Memory B cell (primary cell): ENCODE measurements at places on chromosomes 2 and 18.

DNA sequence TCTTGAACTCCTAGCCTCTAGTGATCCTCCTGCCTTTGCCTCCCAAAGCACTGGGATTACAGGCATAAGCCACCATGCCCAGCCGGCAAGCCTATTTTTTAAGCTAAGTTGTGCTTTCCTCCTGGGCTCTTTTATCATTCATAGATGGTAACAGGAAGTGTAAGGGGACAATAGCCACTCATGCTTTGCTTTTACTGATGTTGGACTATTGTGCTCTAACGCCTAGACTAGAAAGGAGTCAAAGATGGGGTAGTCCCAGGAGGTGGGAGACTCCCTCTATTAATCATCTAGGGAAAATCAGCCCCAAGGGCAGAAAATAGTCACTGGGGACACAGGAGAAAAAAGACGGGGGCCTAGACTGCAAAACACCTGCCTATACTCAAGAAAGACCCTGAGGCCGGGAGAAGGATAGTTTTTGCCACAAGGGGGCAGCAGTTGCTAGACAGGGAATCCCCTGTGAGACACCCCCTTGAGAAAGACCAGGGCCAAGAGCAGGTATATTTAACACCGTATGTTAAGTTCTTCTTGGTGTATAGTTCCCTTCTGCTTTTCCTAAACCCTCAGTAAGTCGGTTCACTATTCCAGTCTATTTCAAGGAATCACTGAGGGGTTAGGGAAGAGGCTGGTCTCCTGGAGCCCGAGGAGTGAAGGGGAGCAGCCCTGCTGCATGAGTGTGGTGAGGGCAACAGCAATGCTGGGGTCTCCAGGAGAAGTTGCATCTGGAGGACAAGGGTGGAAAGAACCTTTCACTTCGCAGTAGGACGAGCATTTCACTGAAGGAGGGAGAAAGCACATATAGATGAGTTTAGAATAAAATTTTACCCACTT is 2.1 kb upstream of the CXCR1 start:
- DNase-seq = peak; percentile 65

DNA sequence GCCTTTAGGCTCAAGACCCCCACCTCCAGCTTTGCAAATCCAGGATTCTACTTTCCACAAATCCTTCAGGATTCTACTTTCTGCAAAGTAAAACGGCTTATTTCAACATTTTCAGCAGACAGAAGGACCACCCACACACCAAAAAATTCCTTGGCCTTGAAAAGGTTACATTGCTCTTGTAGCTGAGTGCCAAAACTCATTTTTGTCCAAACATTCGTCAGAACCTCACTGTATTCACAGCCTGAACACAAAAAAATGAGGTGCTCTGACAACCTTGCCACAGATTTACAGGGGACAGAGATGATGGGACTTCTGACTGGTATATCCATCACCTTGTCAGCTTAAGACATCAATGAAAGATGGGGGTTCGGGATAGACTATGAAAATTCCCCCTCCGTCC is 63.0 kb upstream of the COX7A2L start:
- no peak for DNase-seq

GRCh38 chr2:168635065-168635577 is 167.3 kb upstream of the NOSTRIN start:
- DNase-seq = no peak

GRCh38 chr2:218444692-218445357 is 25.9 kb downstream of the VIL1 start:
- DNase-seq = no peak

- DNase-seq = no peak
Measured at GRCh38 chr18:10062302-10063300, 148.8 kb downstream of the VAPA start.

DNA sequence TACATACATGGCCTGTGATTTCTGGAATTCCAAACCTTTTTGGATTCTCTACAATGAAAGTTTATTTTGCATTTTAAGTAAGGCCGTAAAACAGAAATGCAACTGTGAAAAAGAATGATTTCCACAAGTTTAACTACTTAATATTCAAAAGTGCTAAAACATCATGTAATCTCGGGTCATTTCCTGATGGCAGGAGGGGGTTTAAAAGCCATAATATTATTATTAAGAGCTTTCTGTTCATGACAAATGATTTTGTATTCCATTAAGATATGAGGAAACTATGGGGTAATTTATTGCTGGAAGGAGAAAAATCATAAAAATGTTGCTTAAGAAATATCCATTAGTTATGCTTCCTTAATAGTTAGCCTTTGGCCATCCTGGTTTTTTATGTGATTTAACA is 65.7 kb downstream of the COL4A3 start:
- no peak for DNase-seq

DNA sequence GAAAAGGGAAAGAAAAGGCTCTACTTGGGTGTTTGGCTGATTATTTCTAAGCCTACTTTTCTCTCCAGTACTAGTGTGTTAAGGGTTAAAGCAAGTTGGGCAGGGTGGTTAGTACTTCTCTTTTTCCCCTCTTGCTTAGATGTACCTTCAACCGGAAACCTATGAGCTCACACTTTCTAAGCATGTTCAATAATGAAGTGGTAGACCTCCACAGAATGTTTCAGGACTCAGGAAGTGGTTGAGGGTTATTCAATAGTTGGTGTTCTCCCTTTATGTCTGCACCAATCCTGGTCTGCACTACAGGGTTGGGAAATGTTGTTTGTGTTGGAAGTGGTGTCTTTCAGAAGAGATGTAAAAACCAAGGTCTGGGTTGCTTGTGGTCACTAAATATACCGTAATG is 137.1 kb downstream of the ZEB2 start:
- DNase-seq = peak; percentile 35

DNA sequence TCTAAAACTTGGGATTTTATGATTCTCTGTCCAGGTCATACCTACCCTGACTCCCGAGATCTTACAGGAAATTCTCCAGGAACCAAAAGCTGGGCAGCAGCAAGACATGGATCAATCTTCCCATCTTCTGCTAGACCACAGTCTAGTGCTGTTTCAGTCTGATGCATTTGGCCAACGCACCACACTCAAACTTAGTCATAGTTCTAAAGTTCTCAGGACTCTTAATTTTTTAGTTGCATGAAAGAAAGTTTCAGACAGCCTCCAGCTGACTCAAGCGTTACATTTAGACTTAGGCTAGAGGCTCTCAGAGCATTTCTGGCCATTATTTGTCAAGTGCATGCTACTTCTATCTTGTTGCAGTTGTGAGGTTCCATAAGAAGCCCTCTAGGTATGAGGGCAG is 230.1 kb upstream of the CCDC150 start:
- no peak for DNase-seq

DNA sequence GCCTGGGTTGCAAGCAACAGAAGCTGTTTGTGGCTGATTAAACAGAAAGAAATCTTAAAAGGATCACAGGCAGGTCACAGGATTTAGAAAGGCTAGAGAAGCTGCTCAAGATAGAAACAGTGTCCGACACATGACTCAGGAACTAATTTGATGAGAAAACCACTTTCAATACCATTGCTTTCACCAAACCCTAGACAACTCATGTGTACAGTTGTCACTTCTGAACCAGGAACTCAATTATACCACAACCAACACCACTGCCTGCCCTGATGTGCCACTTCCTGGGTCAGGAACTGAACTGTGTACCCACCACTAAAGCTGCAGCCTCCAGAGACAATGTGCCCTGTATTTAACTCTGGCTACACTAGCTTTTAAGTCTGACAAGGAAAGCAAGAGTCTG is 56.0 kb downstream of the TMEM247 start:
- no peak for DNase-seq

DNA sequence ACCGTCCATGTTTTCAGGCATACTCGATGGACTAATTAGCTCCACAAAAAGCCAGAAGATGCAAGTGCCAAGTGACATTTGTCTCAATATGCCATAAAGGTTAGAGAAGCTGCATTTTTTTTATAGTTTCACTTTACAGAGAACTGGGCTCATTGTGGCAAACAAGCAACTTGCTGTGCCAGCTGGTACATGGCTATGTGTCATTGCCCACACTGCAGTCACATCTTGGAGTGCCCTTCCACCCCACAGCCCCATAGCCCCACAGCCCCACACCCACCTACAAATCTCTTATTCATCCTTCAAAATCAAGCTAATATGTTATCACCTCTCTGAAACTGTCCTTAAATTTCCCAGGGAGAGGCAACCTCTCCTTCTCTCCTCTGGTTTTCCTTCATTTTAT is 451.9 kb downstream of the ARHGAP15 start:
- no peak for DNase-seq

DNA sequence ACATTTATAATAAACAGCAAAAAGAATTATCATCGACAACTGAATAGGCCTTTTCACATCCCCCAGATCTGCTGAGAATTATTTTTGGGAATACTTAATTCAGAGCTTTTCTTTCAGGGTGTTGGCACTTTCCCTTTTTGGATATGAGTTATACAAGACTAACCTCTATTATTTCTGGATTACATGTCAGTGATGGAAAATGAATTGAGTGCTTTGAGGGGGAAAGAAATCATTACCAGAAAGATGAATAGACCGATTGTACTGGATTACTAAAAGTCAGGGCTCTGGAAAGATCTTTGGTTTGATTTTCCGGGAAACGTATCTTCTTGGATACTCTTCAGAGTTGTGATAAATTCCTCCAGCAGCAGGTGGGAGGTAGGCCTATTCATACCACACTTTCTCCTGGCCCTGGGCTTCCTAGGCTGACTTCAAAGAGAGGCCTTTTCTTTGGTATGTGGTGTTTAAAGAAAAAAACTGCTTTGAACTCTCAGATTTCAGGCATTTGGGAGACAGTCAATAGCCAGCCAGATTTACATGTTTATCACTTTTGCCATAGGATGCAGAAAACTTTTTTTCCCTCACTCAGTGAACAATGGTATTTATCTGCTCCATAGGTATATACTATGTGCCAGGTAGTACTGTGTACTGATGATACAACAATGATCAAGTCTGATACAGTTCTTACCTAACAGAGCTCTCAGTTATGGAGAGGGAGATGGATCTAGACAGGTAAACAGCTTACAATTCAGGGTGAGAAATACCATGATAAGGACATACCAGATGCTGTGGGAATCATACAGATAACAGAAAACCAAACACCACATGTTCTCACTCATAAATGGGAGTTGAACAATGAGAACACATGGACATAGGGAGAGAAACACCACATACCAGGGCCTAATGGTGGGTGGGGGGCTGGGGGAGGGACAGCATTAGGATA is 63.3 kb upstream of the ACTR3 start:
- DNase-seq = no peak

DNA sequence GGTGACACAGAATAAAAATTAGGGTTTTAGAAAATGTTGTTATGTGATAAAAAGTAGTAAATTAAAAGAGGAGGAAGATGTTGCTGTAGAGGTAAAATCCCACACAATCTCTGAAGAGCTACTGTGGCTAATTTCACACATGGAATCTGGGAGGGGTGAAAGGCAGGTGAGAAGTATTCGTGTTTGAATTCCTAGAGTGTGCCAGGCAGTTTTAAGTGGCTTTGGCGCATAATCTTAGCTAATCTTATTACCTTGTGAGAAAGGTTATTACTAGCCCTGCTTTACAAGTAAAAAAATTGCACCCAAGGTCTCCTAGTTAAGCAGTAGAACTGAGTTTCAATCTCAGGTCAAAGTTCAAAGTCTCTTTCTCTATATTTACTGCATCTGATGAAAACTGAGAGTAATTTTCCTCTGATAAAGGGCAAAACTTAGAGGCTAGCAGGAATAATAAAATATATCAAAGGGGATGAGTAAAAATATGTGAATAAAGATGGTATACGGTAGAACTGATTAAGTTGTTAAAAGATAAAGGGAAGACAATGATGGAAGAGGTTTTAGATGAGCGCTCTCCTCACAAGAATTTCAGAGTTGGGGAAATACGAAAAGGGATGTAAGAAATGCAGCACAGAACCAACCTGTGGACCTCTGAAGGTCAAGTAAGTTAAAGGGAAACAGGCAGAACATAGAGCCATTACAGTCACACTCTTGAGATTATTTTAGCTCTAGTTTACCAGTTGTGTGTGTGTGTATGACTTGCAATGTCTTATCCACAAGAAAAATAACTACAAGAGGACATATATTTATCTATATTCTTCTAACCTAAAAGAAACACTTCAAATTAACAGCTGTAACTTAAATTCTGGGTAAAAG is 34.8 kb downstream of the GAREM1 start:
- no peak for DNase-seq

- DNase-seq = no peak
Measured at GRCh38 chr2:168189835-168190569, 57.4 kb downstream of the STK39 start.

DNA sequence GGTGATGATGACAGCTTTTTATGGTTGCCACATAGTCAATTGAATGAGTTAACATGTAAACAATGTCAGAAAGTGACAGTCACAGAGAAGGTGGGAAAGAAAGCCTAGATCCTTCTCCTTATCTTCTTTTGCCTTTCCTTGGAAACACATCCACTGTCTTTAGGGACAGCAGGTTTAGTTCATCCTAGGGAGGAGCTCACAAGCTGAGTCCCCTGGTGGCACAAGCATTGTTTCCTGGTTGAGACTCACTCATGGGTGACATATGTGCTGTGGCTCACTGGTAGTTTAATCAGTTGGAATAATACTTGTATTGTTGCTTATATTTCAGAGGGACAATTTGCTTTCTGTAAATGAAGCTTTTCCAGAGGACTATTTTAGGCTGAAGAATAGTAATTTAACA is 598.5 kb downstream of the CNTNAP5 start:
- no peak for DNase-seq
